ENCODE measurements at places on chromosomes 16 and 17.

GRCh38 chr17:71970312-71970711 is 150.5 kb upstream of the SOX9 start:
- DNase-seq: no peak

- no peak for DNase-seq
These were observed 115.3 kb upstream of the SOX9 start for GRCh38 chr17:72005332-72006163.

DNA sequence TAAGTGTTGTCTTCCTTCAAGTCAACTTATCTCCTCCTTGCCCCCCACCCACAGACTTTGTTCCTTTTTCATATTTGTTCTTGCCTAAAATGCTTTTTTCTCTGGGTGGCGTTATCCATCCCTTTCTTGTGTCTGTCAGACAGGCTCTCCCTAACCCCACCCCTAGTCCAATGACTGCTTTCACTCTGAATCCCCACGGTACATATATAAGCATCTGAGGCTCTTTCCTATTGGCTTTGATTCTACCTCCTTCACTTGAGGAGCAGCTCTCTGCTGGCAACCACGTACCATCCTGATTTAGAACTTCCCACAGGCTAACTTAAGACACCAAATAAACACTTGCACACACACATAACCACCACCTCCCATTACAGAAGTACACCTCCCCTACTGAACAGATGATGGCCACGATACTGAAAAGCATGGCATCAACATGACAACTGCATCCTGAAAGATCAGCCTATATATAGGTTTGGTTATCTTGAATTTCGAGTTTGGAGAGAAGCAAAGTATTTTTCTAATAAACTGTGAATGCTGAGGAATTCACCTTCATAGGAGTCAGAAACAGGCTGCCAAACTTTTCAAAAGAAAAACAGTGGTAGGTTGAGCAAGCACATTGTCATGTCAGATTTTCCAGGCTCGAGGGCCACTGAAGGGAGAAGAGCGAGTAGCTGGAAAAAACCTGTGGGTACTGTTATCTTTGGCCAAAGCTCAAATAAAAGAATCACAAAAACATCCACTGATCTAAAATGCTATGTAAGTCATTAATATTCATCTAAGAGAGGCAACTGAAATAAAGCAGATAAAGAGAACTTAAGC is 24.3 kb downstream of the STAT3 start:
- DNase-seq: no peak

DNA sequence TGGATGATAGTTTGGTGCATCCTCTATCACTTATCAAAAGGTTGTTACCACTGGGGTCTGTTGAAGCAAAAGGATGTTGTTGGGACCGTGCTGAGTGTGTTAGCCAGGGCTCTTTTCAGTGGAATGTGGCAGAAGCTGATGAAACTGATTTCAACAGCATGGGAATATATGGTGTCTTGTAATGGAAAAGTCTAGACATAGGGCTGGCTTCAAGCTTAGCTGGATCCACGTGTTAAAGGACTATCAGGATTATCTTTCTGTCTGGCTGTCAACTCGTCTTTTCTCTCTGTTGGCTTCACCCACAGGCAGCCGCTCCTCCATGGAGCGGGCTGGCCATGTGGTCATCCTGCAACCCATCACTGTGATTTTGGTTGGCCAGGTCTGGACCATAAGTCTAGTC is 8.7 kb downstream of the SNX29 start:
- DNase-seq: no peak

DNA sequence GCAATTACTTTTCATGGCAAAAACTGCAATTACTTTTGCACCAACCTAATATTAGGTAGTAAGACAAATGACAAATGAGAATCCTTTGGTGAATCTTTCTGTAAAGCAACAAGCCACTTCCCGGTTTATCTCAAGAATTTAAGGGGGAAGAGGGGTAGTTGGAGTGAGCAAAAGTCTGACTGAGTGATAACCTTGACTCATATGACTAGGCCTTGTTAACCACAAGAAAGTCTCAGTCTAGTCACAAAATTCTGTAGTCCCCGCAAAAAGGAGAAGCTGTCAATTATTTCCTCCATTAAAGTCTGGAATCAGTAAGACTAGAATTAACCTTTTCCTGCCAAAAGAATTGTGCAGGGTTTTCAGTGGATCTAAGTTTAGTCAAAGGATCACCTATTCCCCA is 72.2 kb upstream of the GNAO1 start:
- no peak for DNase-seq

DNA sequence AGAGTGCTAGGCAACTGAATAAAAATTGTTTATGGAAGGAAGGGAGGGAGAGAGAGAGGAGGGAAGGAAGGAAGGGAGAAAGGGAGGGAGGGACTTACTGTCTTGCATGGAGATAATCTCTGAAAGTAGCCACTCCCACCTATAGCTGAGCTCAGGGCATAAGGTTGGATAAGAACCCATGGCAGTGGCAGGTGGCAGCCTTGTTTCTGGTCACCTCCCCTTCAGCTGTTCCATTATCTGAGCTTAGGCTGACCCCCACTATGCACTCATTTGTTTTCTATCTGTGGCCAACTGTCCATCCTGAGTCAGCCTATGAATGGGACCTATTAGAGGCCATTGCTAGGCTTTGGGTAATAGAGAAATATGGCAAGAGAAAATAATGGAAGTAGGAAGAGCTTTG is 25.3 kb upstream of the MTMR4 start:
- DNase-seq: no peak

GRCh38 chr17:60562421-60562820 is 36.4 kb upstream of the APPBP2 start:
- no peak for DNase-seq

- DNase-seq: no peak
These were observed 364.9 kb downstream of the SNX29 start for GRCh38 chr16:12341423-12341822.

- DNase-seq: no peak
These were observed 360.0 kb upstream of the CDH5 start for GRCh38 chr16:66006485-66006884.

- no peak for DNase-seq
These were observed 167.1 kb upstream of the ZFHX3 start for GRCh38 chr16:73214825-73215677.
